H7 (cell line): ENCODE measurements at places on chromosomes 6 and 20. TPM values are rescaled to one million over a fixed set of nuclear protein-coding genes. Genes with fewer than 3 reads are reported as not detected.

DNA sequence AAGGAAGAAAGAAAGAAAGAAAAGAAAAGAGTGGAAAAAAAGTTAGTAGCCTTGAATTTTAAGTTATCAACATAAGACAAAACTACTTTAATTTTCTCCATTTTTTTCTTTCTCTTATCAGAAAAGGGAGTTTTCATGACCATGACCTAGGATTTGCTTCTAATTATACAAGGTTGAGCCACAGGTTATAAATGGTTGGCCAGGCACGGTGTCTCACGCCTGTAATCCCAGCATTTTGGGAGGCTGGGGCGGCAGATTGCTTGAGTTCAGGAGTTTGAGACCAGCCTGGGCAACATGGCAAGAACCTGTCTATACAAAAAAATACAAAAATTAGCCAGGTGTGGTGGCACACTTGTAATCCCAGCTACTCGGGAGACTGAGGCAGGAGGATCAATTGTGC, 7.8 kb upstream of the MTRES1 start:
- no peak for DNase-seq

GRCh38 chr20:46588532-46589511, 38.4 kb upstream of the OCSTAMP start:
- DNase-seq = no peak

HFE gene
- 0.38 and 0.81 TPM in 2 replicates for total RNA-seq

GRCh38 chr6:72287801-72288200, 334.1 kb upstream of the KCNQ5 start:
- no peak for DNase-seq

SLC12A5 gene
- 1.3 and 4.3 TPM in 2 replicates for total RNA-seq

DNA sequence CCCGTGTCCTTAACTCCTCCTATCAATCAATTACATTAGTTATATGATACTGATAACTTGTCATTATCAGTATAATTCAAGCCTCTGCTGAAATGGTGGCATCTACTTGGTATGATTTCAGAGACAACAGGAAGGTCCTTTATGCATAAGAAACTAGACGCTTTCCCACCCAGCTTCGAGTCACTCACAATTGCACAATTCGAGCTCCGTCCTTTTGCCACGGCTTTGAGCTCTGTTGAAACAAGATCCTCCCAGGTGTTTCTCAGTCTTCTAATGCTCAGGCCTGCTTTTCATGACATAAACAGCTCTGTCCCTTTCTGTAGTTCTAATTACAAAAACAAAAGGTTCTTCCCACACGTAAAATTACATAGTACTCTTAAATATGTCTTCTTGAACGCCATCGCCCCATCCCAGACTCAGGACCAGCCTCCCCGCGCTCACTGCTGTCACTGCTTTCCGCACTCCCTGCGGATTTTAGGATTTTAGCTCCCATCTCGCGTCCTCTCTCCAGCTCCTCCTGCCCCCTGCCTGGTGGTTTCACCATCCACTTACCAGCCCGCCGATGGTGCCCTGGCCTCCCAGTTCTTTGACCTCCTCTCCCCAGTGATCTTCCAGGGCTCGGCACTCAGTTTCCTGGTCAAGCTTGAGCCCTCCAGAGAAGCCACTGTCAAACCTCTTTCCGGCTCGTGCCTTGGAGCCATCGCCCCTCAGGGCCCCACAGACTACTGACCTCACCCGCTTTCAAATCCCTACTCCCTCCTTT, 23.2 kb upstream of the PNPLA1 start:
- peak; percentile 16 for DNase-seq

RAB5IF gene
- total RNA-seq = 104 and 117 TPM in 2 replicates

GRCh38 chr20:58970146-58970545, 10.9 kb upstream of the NELFCD start:
- DNase-seq = no peak

GRCh38 chr6:117485433-117485832, 3.0 kb downstream of the DCBLD1 start:
- DNase-seq = no peak

PGC gene
- total RNA-seq = not detected in 2 replicates

- no peak for DNase-seq
These were observed 13.8 kb upstream of the ZBP1 start for GRCh38 chr20:57633945-57634491.

DNA sequence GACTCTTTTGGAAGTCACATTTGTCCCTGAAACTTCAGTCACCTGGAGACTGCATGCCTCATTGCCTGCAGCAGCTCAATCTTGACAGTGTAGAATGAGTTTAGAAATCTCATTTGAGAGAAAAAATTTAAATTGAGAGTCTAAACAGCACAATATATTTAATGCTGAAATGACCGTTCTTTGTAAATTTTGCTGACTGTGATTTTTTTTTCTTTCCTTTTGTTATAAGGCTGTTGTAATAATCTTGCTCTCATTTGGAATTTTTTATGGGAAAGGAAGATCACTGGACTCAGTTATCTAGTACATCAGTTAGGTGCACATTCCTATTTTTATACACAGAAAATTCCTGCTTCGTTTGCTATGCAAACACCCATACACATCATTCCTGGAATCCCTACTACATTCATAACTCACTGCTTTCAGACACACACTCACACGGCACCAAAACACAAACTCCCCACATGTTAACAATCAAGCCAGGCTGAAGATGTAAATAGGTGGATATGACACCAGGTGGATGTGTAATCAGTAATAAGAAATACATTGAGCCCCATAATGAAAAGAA, 43.8 kb downstream of the PTCHD4 start:
- no peak for DNase-seq

GRCh38 chr6:167200806-167201205, 43.0 kb upstream of the GPR31 start:
- DNase-seq = no peak

GRCh38 chr20:38152175-38152620, 12.9 kb downstream of the TGM2 start:
- no peak for DNase-seq
